RPMI7951 (cell line): ENCODE measurements at places on chromosomes 3 and 15.

- DNase-seq = no peak
Measured at GRCh38 chr3:32584660-32585059, 14.0 kb upstream of the DYNC1LI1 start.

GRCh38 chr3:153976891-153977554 lies 144.2 kb upstream of the ARHGEF26 start:
- DNase-seq = no peak

DNA sequence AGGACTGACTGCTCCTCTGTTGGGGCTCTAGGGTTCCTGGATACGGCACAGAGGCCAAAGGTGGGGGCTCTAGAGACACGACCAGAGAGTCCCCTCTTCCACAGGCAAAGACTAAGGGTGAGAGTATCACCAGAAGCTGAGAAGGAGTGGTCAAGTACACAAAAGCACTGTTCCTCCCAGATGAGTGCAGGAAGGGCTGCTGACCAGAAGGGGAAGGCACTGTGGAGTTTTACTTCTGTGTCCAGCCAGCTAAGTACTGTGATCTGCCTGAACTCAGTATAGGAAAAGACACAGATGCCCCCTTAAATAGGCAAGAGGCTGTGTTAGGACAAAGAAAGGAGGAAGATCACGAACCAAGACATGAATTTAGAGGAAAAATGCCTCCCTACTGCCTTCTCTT lies 11.7 kb downstream of the MRPS11 start:
- DNase-seq = peak; percentile 9

- no peak for DNase-seq
Measured at GRCh38 chr3:42666022-42666421, 12.5 kb downstream of the ZBTB47 start.

GRCh38 chr15:81755626-81756025 lies 290.2 kb downstream of the MEX3B start:
- DNase-seq = no peak

GRCh38 chr15:81293728-81294515 lies 30.0 kb downstream of the STARD5 start:
- DNase-seq = no peak

DNA sequence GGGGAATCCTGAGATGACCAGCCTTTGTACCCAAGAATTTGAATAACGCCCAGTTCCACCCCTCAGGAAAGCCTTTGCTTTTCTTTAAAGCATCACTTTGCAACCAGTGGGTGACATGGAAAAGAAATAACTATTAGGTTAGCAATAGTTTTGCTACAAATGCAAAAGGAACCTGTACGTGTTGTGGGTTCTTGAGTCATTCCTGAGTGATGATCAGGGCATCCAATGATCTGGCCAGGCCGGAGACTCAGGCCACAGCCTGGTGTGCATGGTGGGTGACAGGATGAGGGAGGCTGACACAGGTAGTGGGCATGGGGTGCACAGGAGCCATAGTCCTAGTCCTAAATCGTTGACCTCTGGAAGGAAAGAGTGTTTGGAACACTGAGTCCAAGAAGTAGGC lies 321.4 kb upstream of the IL12A start:
- DNase-seq = peak; percentile 39

GRCh38 chr3:153026026-153026425 lies 136.0 kb upstream of the RAP2B start:
- DNase-seq = peak; percentile 46

- no peak for DNase-seq
Measured at GRCh38 chr3:182746959-182747358, 46.3 kb upstream of the ATP11B start.

DNA sequence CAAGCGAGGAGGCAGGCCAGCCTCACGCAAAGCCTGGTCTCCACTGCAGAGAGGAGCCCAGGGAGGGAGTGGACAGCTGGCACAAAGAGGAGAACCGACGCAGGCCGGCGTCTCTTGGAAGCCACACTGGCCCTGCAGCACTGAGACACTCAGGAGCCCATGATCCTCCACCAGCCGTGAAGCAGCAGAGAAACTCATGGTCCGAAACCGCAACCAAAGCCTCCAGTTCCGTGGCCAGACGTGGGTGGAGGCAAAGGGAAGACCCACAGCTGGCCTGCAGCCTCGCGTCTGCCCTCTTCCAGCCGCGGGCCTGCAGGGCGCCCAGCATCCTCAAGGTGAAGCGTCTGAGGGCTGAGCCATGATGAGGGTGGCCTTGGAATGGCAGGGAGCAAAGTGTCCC lies 62.2 kb upstream of the SEC61A1 start:
- DNase-seq = peak; percentile 83

DNA sequence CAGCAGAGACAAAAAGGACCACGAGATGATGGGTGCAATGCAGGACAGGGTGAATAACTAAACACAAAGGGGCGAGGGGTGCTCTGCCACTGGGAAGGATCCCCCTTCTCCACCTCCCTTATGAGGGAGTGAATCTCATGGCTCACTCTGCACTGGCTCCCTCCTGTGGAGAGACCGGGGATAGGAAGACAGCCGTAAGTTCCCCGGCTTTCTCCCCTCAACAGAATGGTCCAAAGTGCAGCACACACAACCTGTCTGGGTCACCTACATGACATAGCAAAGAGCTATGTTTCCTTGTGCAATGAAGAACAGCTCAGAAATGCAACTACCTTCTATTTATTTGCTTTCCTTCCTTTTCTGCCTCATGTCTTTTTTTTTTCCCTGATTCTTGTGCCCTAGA lies 7.8 kb upstream of the ACSBG1 start:
- DNase-seq = no peak

- no peak for DNase-seq
Measured at GRCh38 chr3:87288446-87288845, 12.1 kb upstream of the POU1F1 start.

GRCh38 chr3:95272781-95273180 lies 1209.9 kb downstream of the NSUN3 start:
- DNase-seq = no peak

- peak; percentile 6 for DNase-seq
Measured at GRCh38 chr3:13414040-13414729, 5.9 kb downstream of the NUP210 start.

- DNase-seq = peak; percentile 65
Measured at GRCh38 chr3:86929046-86929445, 61.9 kb downstream of the VGLL3 start.

GRCh38 chr3:99842826-99843589 lies 25.3 kb downstream of the CMSS1 start:
- DNase-seq = peak; percentile 66

DNA sequence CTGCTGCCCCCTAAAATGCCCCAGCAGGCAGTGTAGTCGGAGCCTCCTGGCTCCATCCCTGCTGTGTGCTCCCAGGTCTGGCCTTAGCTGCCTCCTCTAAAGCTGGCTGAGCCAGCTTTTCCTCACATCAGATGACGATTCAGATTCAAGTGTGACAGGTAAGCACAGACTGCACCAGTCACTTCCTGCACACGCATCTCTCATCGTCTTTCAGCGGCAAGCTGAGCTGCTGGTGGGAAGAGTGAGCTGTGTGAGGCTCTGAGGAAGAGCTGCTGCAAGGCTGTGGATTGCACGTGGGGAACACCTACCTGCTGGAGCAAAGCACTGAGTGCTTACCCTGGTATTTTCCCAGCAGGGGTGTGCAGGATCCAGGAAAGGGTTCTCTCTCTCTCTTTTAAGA lies 88.4 kb upstream of the RPL32 start:
- no peak for DNase-seq

DNA sequence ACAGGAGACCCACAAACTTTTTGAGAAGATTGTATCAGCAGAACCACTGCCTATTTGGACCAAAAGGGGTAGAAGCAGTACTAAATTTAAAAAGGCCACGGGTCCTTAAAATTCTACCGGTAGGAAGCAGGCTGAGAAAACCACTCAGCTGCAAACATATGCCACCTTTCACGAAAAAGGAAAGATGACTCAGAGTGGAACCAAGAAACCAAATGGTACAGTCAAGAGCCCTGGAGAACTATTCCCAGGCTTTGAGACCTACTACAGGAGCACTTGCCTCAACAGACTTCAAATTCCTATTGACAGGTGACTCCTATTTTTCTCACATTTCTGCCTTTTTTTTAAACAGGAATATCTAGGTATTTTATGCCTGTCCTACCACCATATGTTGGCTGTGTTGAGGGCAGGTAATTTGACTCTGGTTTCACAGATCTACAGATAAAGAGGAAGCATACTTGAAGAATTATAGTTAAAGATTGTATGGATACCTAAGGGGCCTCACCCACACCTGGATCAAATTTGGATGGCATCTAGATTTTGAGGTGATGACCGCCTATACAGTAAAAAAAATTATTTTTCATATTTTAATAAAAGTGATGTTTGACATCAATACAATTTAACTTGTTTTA lies 10.1 kb downstream of the GOLIM4 start:
- DNase-seq = peak; percentile 70

DNA sequence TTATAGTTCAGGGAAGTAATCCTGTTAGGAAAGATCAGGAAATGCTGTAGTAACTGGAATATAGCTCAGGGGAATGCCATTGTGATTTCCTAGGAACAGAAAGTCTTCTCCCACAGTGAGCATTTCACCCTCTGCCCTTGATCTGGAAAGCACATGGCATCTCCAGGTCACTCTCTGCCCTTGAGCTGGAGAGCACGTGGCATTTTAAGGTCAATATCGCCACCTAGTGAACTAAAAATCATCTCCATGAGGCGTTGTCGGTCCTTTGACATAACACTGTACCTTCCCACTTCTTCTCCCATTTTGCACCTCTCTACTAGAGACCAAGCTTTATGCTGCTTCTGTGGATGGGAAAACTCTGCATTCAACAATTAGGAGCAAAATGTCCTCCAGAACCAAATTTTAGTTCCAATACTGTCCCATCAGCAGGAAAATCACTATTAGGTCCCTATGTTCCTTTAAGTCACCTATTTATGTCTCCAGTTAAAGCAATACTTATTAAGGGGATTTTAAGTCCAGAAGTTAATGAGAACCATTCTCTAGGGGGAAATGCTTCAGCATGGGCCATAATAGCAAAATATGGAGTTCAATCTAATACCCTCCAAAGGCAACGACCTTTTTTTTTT lies 54.7 kb upstream of the GK5 start:
- DNase-seq = peak; percentile 81

- DNase-seq = peak; percentile 55
Measured at GRCh38 chr15:101641129-101641764, 10.9 kb downstream of the TM2D3 start.

GRCh38 chr3:156547637-156548036 lies 7.3 kb downstream of the SSR3 start:
- DNase-seq = no peak

- DNase-seq = no peak
Measured at GRCh38 chr3:137163958-137164357, 206.2 kb downstream of the IL20RB start.

- DNase-seq = no peak
Measured at GRCh38 chr3:167780214-167780883, 44.8 kb downstream of the SERPINI1 start.

GRCh38 chr3:180528843-180529242 lies 73.1 kb upstream of the TTC14 start:
- DNase-seq = no peak

GRCh38 chr15:29550834-29551465 lies 271.3 kb downstream of the TJP1 start:
- DNase-seq = no peak

GRCh38 chr15:84816694-84817465 lies at the start of gene ALPK3:
Gene ALPK3, plus strand, starts transcription at chr15:84817356. Its CDS starts 97 bp downstream, at chr15:84817453.
- no peak for DNase-seq

- DNase-seq = no peak
Measured at GRCh38 chr3:194562986-194563385, 70.2 kb downstream of the TMEM44 start.

- peak; percentile 9 for DNase-seq
Measured at GRCh38 chr15:28890711-28891495, 5.1 kb downstream of the APBA2 start.

- peak; percentile 94 for DNase-seq
Measured at GRCh38 chr3:62007036-62007435, 366.3 kb downstream of the FEZF2 start.

GRCh38 chr3:29345516-29346300 lies 64.8 kb downstream of the RBMS3 start:
- DNase-seq = no peak

DNA sequence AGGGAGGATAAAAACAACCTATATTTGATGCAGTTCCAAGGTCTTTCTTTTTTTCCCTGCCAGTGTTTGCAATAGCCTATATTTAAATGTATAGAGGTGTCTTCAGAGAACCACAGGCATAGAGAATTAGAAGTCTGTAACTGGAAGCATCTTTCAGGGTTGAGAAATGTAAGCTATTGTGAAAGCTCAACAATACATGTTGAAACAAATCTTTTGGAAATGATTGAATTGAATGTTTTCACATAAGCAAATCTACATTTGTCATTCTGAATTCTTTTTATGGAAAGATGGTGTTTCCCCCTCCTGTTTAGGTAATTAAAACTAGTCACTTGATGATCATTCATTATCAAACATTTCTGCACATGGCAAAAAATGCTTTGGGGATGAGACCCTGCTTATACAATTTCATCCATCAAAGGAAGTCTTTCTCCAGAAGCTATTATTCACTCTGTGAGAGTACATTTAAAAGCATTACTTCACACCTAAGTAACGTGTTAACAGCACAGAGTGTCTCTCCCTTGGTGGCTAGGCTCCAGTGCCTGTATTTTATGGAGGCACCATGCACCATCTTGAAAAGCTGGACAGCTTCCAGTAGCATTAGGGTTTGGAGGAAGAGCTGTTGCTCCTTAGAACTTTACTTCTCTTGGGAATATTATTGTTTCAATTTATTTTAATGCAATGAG lies 406.2 kb downstream of the LSAMP start:
- no peak for DNase-seq

- peak; percentile 74 for DNase-seq
Measured at GRCh38 chr3:31704591-31705179, 172.0 kb downstream of the STT3B start.

- no peak for DNase-seq
Measured at GRCh38 chr3:113839551-113839950, 963 bp downstream of the GRAMD1C start.

GRCh38 chr3:10198761-10199649 lies 34.3 kb downstream of the IRAK2 start:
- peak; percentile 78 for DNase-seq

DNA sequence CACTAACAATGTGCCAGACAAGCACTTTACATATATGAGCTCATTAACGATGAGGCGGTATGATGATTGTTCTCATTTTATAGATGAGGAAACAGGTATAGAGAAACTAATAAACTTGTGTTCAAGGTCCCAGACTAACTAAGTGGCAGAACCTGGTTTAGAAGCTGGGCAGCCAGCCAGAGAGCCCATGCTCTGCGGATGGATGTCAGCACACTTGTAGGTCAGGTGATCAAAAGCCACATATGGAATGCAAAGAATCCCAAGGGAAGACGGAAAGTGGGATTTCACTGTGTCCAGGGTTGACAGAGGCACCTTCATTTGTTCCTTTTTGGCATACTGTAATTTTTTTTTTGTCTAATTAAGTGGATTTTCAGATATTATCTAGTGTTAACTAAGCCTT lies 103.7 kb downstream of the EFL1 start:
- DNase-seq = peak; percentile 40
